ENCODE measurements at places on chromosomes 12 and 14. TPM values are rescaled to one million over a fixed set of nuclear protein-coding genes. Genes with fewer than 3 reads are reported as not detected.

CLBA1 gene
- 5.2 TPM for total RNA-seq

GALNT16 gene
- total RNA-seq, result not detected

LHX5 gene
- total RNA-seq, result not detected

GLT1D1 gene
- total RNA-seq, result not detected

NOVA1 gene
- 6.6 TPM for total RNA-seq

FAM222A gene
- total RNA-seq, result 0.71 TPM

OR6C76 gene
- not detected for total RNA-seq

SLC6A15 gene
- 7.2 TPM for total RNA-seq

RTL1 gene
- not detected for total RNA-seq

NTS gene
- not detected for total RNA-seq

KRT80 gene
- 0.53 TPM for total RNA-seq

SYCP3 gene
- total RNA-seq, result not detected

PRIMA1 gene
- total RNA-seq, result not detected

TXNDC16 gene
- 5.8 TPM for total RNA-seq

TAS2R9 gene
- not detected for total RNA-seq

KLRC1 gene
- not detected for total RNA-seq

ZNF891 gene
- 0.35 TPM for total RNA-seq

KRT77 gene
- not detected for total RNA-seq

SLC38A6 gene
- total RNA-seq, result 15.6 TPM

IL31 gene
- not detected for total RNA-seq

FOXG1 gene
- not detected for total RNA-seq

PLEKHD1 gene
- total RNA-seq, result not detected

TPPP2 gene
- not detected for total RNA-seq

PRH2 gene
- total RNA-seq, result not detected

FLRT2 gene
- total RNA-seq, result 1.1 TPM

ARG2 gene
- 5.5 TPM for total RNA-seq

P2RX2 gene
- total RNA-seq, result not detected

TEX52 gene
- not detected for total RNA-seq

HOXC9 gene
- 2.0 TPM for total RNA-seq

IKZF4 gene
- 2.6 TPM for total RNA-seq

CEP290 gene
- total RNA-seq, result 9.9 TPM

LRP1-AS gene
- not detected for total RNA-seq

CLEC9A gene
- total RNA-seq, result not detected

GUCY2C gene
- total RNA-seq, result not detected

HOXC11 gene
- total RNA-seq, result 1.2 TPM

TMEM63C gene
- total RNA-seq, result not detected

TMEM119 gene
- total RNA-seq, result 7.2 TPM

CARMIL3 gene
- not detected for total RNA-seq

KERA gene
- total RNA-seq, result not detected

PLBD1 gene
- 7.4 TPM for total RNA-seq

SLC17A8 gene
- 0.29 TPM for total RNA-seq

ADGRD1 gene
- total RNA-seq, result not detected

TAS2R13 gene
- total RNA-seq, result not detected

Data from myometrial cell (primary cell).